Omental fat pad (tissue), 4 donors: ENCODE measurements at places on chromosomes 4 and X.

DNA sequence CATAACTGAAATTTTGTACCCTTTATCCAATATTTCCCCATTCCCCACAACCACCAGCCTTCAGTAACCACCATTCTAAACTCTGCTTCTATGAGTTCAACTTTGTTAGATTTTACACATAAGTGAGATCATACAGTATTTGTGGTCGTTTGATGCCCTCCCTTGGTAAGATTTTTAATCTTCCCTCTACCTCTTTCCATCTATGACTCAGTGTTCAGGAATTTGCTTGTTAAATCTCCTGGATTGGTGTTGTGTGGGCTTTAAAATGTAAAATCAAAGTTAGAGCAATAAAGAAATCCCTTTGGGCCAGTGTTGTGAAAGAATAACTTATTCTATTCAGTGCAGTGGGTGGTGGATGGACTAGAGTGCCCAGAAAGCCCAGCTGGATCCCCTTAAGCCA is 37.4 kb downstream of the SLC16A2 start:
- DNase-seq, result no peak

GRCh38 chrX:155666741-155667140 is 54.0 kb upstream of the TMLHE start:
- no peak for DNase-seq

DNA sequence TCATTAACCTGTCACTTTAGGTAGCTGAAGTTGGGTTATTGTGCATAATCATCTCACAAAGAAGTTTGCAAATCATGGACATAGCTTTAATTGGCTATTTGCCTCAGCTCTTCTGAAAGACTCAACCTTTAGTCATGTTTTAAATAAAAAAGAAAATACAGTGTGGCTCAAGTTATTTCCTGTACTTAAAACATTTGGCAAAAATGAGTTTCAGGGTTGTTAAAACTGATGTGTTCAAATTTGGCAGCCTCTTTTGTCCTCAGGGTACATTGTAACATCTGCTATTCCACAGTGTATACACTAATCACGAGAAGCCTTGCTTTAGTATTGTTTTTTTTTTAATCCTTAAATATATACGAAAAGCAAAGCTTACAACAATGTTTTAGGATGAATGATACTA is 31.5 kb upstream of the HPGD start:
- DNase-seq, result no peak

DNA sequence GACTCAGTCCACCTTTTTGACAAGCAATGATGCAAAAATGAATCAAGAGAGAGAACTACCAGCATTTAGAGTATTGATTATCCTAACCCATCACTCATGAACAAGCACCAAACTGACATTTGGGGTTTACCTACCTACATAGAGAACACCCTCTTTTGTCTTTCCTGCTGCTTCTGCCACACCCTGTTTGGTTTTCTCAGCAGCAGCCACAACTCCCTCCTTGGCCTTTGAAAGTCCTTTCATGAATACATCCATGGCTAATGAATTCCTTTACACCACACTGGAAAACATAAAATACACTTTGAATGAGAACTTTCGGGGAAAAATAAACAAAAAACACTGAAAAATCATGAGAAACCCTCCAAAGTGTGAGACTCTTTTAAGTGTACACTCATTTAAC is 1.5 kb downstream of the SNCA start:
- DNase-seq, result no peak

DNA sequence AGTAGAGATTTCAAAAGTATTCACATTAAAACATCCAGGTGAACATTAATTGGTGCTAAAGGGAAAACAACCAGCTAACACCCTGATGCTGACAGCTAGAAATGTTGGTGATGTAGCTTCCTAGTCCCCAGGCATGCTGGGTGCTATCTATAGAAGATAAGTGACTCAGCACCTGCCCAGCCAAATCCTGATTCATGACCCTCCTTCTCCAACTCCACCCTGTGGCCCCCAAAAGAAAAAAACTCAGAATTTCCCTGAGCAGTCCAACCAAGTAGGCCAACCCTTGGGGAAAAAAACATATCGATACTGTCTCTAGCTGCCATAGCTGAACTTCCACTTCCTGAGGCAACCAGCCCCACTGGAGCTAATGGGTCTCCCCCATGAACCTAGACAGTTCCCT is 197.6 kb upstream of the KLF3 start:
- DNase-seq, result no peak

GRCh38 chrX:74318672-74319071 is 14.7 kb downstream of the ZCCHC13 start:
- no peak for DNase-seq

- no peak for DNase-seq
Observed at GRCh38 chrX:24412637-24413363, 52.3 kb upstream of the PDK3 start.

DNA sequence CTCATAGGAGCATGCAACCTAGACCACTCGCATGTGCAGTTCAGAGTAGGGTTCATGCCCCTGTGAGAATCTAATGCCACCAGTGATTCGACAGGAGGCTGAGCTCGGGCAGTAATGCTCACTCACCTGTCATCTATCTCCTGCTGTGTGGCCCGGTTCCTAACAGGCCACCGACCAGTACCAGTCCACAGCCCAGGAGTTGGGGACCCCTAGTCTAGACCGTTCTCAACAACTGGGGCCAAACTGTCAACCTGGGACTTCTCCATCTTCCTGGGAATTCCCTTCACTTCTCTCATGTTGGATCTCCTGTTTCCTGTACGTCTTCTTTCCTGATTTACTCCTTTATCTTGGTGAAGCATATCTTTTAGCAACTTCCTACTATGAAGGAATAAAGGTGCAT is 79.4 kb upstream of the HELT start:
- DNase-seq, result no peak

DNA sequence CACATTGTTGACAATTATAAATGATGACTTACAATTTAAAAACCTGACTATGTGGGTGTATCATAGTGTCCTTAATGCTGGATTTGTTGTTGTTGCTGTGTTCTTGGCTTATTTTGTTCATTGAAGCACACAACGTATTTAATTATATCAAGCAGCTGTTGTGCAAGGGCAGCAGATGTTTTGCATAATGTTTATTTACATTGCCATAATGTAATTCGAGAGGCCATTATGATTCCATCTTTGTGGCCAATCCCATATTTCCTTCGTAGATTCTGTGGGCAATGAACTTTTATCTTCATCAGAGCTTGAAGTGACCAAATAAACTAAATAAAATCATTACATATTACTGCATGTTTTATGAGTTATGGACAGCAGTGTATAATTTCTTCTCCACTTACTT is 422.6 kb upstream of the GALNTL6 start:
- no peak for DNase-seq

DNA sequence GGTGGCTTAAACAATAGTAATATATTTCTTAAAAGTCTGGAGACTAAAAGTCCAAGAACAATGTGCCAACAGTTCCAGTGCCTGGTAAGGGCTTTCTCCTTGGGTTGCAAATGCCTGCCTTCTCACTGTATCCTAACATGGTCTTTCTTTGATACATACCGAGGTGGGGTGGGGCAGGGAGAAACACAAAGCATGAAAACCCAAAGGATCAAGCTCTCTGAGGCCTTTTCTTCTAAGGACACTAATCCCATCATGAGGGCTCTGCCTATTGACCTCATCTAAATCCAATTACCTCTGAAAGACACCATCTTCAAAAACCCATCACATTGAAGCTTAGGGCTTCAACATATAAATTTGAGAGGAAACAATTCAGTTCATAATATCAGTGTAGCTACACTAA is 311.3 kb downstream of the GRID2 start:
- no peak for DNase-seq

GRCh38 chrX:20498851-20499635 is 232.3 kb upstream of the RPS6KA3 start:
- no peak for DNase-seq

DNA sequence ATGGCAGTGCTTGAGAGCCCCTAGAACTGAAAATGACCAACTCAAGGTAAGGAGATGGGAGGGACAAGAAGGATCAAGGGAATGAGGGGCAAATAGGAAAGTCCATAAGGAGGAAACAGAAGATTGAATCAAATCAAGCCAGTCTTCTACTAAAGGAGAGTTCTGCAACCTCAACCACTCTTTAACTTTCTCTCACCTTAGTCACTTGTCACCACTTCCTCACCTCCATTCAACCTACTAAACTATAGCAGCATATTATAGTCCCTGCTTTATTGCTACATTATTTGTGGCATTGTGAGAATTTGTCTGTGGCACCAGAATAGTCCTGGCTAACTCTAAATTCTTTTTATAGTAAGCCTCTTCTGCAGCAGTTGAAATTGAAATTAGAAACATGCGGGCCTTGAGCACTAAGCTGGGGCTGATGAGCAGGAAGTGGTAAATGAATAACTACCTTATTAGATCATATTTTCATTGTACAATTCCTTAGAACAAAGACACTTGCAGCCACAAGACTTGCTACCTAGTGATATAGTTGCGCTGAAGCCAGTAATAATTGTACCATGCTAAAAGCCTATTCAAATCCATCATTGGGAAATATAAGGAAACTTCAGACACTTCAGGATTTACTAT is 336.9 kb downstream of the ZNF674 start:
- DNase-seq, result no peak

GRCh38 chr4:7414736-7415510 is 19.8 kb downstream of the PSAPL1 start:
- no peak for DNase-seq

DNA sequence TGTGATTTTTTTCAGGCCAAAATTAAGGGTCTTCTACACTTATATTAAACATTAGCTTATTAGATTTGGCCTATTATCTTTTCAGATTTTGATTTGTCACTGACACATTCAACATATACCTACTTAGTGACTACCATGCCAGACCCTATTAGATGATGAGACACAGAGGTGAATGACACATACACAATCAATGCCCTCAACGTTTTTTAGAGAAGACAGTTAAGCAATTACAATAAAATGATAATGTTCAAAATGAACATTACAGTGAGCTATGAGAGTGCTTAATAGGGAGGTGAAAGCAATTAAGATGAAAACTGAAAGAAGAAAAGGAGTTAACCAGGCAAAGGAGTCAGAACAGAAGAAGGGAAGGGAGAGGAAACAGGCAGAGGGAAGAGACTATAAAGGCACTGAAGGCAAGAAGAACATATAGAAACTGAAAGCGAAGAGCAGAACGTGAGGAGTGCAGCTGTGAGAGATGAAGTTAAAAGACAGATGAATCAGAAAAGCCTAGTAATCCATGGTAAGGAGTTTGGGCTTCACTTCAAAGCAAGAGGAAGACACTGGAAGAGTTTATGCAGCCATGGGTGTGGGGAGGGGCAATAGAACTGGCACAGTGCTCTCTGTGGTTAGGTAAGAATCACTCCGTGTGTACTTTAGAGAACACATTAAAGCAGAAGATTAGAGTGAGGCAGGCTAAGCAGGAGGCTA is 119.0 kb downstream of the REELD1 start:
- DNase-seq, result no peak

GRCh38 chr4:95825546-95825945 is 14.3 kb upstream of the PDHA2 start:
- no peak for DNase-seq

- no peak for DNase-seq
Observed at GRCh38 chrX:131735127-131735526, 191.3 kb downstream of the OR13H1 start.

DNA sequence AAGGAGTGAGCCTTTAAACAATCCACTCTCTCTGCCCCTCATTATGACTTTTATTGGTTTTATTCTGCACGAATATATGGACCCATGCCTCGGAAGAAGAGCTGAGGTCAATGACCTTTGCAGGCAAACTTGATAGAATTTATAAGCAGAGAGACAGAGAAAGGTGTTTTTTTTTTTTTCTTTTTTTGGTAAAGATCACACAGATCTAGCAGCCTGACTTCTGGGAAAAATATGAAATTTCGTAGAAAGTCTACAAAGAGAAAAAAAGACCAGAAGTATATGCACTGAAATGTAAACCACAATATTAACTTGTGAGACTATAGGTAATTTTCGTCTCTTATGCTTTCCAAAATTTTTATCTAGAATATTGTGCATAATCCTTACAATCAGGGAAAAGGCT is 61.6 kb downstream of the LEF1 start:
- no peak for DNase-seq

GRCh38 chr4:152957437-152958171 is 21.5 kb downstream of the FHDC1 start:
- no peak for DNase-seq

DNA sequence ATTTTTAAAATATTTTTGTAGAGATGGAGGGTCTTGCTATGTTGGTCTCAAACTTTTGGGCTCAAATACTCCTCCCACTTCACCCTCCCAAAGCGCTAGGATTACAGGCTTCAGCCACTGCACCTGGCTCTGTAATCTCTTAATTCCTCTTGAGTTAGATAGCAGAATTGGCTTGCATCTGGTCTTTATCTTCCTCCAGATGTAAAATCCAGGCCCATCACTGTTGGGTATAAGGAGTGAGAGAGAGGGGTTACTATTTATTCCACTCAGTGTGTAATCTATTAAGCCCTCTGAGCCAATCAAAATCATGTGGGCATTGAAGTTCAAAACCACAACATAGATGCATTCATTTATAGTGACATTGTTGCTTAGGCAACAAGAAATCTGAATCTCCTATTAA is 33.9 kb downstream of the ANK2 start:
- DNase-seq, result no peak

DNA sequence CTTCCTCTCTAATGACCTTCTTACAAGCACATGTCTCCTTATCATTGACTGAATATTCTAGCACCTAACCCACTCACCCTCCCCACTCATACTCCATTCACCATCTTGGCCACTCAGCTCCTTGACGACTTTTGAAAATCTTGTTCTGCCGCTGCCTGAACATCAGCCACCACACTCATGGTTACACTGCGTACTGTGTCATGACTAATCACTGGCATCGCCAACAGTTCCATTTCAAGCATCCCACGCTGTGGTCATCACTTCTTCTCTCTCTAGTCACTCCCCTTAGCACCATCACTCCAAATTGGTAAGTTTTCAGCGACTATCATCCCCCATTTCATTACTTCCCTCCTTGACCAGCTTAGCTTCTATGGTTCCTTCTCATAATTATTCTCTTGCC is 352.8 kb downstream of the MAPK10 start:
- no peak for DNase-seq

- peak; percentile 42 for DNase-seq
Observed at GRCh38 chr4:185209031-185209851, at the start of gene SNX25. SNX25 (plus strand) TSS chr4:185209598; CDS start chr4:185209827, 229 bp downstream.

DNA sequence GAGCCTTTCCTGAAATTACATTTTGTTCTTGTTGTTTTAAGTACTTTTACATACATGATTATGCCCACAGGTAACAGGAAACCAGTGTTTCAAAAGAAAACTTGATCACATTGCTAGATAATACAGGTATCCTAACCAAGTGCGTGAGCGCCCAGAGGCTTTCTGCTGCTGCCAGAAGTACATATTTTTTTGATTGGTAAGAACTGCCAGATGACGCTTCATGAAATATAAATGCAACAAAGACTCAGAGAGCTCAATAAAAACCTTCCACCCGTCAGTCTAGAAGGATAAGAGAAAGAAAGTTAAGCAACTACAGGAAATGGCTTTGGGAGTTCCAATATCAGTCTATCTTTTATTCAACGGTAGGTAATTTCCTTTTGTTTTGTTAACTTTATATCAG is at the start of gene EPGN:
Gene EPGN, plus strand, starts transcription at position 256 of the 400 bp plus-strand sequence. Its CDS starts 64 bp downstream, at position 320.
- no peak for DNase-seq

GRCh38 chr4:123378794-123379193 is 17.8 kb upstream of the SPRY1 start:
- DNase-seq, result no peak
